Eye (tissue), 1 donor: ENCODE measurements at places on chromosomes 11 and 22.

GRCh38 chr11:112172362-112172994 is 2.8 kb upstream of the BCO2 start:
- DNase-seq, result no peak

DNA sequence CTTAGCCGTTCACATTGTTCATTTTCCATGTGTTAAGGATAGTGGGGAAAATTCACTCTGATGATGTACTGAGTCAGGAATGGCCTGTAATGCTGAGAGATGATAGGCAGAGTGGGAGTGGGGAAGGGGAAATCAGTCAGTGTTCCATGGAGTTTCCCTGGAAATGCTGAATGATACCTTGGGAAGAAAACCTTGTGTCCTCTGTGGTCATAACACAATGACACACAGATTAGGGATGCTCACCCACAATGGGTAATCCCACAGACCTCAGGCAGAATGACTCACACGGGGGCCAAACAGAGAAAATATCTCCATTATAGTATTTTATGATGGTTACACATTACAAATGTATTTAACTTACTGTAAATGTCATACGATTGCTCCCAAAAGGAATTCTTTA is 118.0 kb downstream of the SNX19 start:
- no peak for DNase-seq

GRCh38 chr11:113198972-113199661 is 115.3 kb upstream of the TTC12 start:
- DNase-seq, result no peak

DNA sequence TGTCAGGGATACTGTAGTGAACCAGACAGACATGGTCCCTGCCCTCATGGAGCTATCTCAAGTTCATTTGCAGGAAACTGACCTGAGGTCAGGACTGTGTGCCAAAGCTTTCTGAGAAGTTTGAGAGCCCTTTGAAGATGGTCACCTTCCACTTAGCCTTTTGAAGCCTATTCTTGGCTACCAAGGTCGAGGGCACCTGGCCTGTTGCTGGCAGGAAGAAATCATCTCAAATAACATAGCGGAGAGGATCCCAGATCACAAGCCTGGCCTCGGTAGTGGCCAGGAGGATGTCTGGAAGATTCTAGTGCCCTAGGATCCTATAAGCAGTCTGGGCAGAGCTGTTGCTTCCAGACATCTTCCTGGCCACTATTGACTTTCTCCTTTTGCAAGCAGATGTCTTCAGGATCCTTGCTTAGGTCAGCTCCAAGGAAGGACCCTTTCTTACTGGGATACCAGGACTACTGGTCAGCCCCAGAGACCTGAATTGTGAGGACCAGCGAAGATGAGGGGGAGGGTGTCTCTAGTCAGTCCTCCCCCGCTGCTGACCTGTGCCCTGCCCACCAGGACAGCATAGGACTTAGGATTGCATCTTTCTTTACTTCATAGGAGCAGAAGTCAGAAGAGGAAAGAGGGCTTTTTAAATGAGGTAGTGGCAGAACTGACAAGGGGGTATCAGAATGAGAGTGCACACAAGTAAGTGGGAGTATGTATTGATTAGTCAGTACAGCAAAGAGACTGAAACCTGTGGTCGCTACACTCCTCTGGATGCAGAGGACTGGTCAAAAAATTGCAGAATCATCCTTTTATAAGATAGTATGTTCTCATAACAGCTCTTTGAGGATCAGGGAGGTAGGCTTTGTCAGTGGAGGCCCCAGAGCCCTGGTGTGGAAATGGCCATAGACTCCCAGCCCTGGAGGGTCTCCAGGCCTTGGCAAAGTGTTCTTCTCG is 94.8 kb downstream of the TEAD1 start:
- DNase-seq, result no peak

GRCh38 chr11:2404735-2405196 is 4.2 kb downstream of the TSSC4 start:
- no peak for DNase-seq
